Suprapubic skin (tissue), 4 donors: ENCODE measurements at places on chromosomes 6 and 20.

- no peaks in the 10 kb centered on the region for H3K27me3 ChIP-seq
- no peak for DNase-seq
- peaks cover 86% of the 10 kb centered on the region for H3K4me1 ChIP-seq
- peak overlapping the region; percentile 82 for H3K4me3 ChIP-seq
- H3K27ac ChIP-seq: peak overlapping the region; percentile 98
These were observed 1.7 kb downstream of the DIDO1 start for GRCh38 chr20:62924442-62925075.

GRCh38 chr6:41704656-41705310, 30.6 kb downstream of the TFEB start:
- H3K4me1 ChIP-seq: peaks cover 49% of the 10 kb centered on the region
- no peak overlapping the region for H3K27ac ChIP-seq
- peaks cover 5% of the 10 kb centered on the region for H3K36me3 ChIP-seq
- H3K4me3 ChIP-seq: no peak overlapping the region
- DNase-seq: no peak
- no peaks in the 10 kb centered on the region for H3K27me3 ChIP-seq

GRCh38 chr6:43175676-43176422, 4.8 kb downstream of the SRF start:
- H3K27ac ChIP-seq: no peak overlapping the region
- H3K4me3 ChIP-seq: no peak overlapping the region
- H3K4me1 ChIP-seq: peaks cover 34% of the 10 kb centered on the region

DNA sequence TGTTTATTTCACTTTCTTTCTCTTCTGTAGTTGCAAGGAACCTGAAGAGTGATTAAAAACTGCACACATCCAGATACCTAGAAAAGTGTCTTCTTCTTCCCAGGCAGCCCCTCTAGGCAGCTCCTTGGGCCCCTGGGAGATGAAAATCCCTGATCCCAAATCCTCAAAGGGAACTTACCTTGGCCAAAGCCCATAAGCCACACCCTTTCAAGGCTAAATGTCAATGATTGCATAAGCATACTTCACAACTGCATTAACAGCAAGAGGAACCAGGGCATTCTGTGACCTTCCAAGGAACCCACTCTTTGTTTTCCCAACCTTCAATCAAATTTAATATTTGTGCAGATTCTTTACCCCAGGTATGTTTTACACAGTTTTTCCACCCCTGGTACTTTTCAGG, 4.4 kb upstream of the HMGN3 start:
- peaks cover 16% of the 10 kb centered on the region for H3K4me1 ChIP-seq
- no peaks in the 10 kb centered on the region for H3K27me3 ChIP-seq
- H3K36me3 ChIP-seq: no peaks in the 10 kb centered on the region
- H3K4me3 ChIP-seq: no peak overlapping the region

DNA sequence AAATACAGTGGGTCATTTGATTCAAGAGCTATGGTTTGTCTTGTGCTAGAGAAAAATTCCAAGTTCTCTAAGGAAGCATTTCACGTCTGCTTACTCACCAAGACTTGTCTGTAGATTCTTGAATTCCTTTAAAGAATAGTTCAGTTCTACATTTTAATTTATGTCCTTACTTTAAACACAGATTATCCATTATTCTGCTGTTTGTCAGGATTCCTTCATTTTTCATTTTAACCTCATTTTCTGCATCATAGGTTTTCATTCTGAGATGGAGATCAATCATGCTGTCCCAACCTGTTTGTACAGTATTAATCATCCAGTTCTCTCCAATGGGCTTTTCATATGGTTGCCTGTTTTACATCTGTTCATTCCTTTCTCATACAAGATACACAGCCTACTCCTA, 24.5 kb upstream of the POPDC3 start:
- H3K27ac ChIP-seq: no peak overlapping the region
- no peak for DNase-seq
- no peaks in the 10 kb centered on the region for H3K27me3 ChIP-seq
- no peaks in the 10 kb centered on the region for H3K36me3 ChIP-seq
- no peaks in the 10 kb centered on the region for H3K4me1 ChIP-seq

DNA sequence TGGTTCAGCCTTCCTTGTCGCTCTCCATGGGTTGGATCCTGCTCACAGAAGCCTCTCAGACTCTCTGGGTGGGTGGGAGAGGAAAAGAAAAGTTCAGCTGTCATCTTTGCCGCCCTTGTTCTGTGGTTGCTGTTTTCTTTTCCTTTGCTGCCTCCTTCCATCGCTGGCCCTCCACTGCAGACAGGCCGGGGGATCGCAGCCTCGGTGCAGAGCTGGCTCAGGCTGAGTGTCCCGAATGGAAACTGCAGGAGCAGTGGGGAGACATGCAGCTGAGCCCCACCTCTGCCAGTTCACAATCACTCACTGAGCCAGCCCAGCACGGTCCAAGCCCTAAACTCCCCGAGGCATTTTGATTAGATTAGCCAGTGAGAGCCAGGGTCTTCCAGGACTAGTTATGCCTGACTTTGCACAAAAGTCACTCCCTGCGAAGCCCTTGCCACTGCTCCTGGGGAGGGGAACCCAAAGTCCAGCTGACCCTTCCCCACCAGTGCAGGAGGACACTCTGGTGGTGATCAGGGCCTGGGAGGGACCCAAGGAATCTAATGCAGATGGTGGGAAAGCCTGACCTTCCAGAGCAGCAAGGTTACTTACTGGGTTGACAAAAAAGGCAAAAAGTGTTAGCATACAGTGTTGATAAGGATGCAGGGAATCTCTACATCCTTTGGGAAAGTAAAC, 14.0 kb downstream of the NRN1 start:
- H3K4me3 ChIP-seq: no peak overlapping the region
- H3K4me1 ChIP-seq: peaks cover 22% of the 10 kb centered on the region
- peaks cover 65% of the 10 kb centered on the region for H3K27me3 ChIP-seq
- no peak for DNase-seq

- DNase-seq: no peak
- H3K27ac ChIP-seq: no peak overlapping the region
- no peaks in the 10 kb centered on the region for H3K27me3 ChIP-seq
- H3K36me3 ChIP-seq: no peaks in the 10 kb centered on the region
- no peak overlapping the region for H3K4me3 ChIP-seq
- H3K4me1 ChIP-seq: no peaks in the 10 kb centered on the region
These were observed 1230.3 kb upstream of the CITED2 start for GRCh38 chr6:140604786-140605185.

GRCh38 chr6:106380407-106380806, 19.9 kb downstream of the CRYBG1 start:
- H3K4me1 ChIP-seq: peaks cover 7% of the 10 kb centered on the region
- DNase-seq: no peak
- H3K27ac ChIP-seq: no peak overlapping the region
- H3K27me3 ChIP-seq: no peaks in the 10 kb centered on the region
- no peaks in the 10 kb centered on the region for H3K36me3 ChIP-seq

DNA sequence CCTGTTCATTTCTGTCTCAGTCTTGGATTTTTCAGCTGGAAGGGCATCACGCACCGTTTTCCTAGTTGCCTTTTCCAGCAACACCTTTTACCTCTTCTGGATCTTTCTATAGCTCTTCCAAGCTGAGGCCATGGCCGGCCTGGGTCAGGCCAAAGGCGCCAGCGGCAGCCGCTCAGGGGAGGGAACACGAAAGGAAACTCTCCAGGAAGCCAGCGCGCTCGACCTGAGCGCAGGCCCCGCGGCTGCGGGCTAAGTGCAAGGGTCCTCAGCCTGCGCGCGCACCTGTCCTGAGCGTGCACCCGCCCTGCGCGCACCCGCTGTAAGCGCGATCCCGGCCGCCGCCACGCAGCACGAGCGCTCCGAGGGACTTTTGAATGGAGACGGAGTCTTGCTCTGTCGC, 43.8 kb upstream of the TMEM181 start:
- H3K36me3 ChIP-seq: no peaks in the 10 kb centered on the region
- peaks cover 19% of the 10 kb centered on the region for H3K27me3 ChIP-seq
- H3K4me1 ChIP-seq: peaks cover 7% of the 10 kb centered on the region
- no peak overlapping the region for H3K4me3 ChIP-seq
- DNase-seq: no peak

- DNase-seq: no peak
- no peaks in the 10 kb centered on the region for H3K36me3 ChIP-seq
- no peaks in the 10 kb centered on the region for H3K4me1 ChIP-seq
- H3K27me3 ChIP-seq: no peaks in the 10 kb centered on the region
These were observed 449.4 kb upstream of the PTCHD4 start for GRCh38 chr6:48560408-48560807.

GRCh38 chr20:14559612-14560011, 222.2 kb upstream of the FLRT3 start:
- no peak for DNase-seq
- H3K27me3 ChIP-seq: no peaks in the 10 kb centered on the region
- no peak overlapping the region for H3K27ac ChIP-seq

GRCh38 chr6:71088166-71088565, 131.3 kb upstream of the B3GAT2 start:
- no peak for DNase-seq
- no peaks in the 10 kb centered on the region for H3K4me1 ChIP-seq
- no peaks in the 10 kb centered on the region for H3K27me3 ChIP-seq
- no peaks in the 10 kb centered on the region for H3K36me3 ChIP-seq
- H3K4me3 ChIP-seq: no peak overlapping the region

DNA sequence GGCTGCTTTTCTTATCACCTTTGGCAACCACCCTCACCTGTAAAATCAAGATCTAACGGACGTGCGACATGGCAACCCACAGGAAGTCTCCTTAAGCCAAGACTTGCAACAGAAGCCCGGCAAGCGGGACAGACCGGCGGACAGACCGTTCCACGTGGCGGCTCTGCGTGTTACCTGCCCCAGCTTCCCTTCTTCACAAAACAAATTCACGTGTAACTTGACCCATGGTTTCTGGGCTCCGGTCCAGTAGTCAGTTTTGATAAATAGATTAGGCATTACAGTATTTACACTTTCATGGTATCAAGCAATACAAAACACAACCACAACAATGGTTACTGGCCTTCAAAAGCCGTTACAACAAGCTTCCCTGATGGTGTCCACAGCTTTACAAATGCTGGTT, 133.8 kb downstream of the PRND start:
- H3K27me3 ChIP-seq: no peaks in the 10 kb centered on the region
- DNase-seq: no peak
- H3K4me3 ChIP-seq: no peak overlapping the region
- no peaks in the 10 kb centered on the region for H3K4me1 ChIP-seq
- H3K27ac ChIP-seq: no peak overlapping the region

DNA sequence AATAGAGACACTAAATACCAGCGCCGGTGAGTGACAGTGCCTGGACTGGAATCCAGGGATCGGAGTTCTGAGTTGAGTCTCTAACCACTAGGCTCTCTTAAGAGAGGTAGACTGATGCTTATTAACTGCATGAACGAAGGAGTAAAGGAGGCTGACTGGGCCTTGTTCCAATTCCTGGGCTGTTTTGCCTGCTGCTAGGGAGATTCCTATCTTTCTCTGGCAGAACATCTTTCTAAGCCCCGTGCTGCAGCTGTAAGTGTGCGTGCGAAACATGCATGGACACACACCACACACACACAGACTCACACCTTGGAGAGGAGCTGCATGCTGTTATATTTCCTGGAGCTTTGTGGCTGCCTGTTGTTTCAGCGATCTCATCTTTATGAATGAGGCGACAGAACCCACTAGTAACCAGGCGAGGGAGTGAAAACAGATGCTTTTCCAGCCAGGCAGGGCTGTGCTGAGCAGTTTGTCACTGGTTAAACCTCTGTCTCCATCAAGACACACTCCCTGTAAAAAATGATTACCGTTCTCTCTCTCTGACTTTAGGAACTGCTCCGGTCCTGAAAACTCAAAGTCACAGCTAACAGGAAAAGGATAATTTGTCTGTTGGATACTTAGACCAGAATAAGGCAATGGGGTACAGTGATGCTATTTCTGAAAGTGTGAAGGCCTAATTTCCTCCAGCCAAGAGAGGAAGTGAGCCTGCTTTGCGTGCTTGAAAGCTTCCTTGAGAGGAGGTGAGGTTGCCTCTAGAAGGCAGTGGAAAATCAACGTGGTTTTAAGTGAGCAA, 157.4 kb upstream of the ZNF217 start:
- H3K27me3 ChIP-seq: no peaks in the 10 kb centered on the region
- H3K4me3 ChIP-seq: no peak overlapping the region
- peaks cover 44% of the 10 kb centered on the region for H3K4me1 ChIP-seq

GRCh38 chr6:149448821-149449453, 35.9 kb downstream of the ZC3H12D start:
- peaks cover 22% of the 10 kb centered on the region for H3K27me3 ChIP-seq
- H3K4me3 ChIP-seq: no peak overlapping the region
- DNase-seq: no peak
- H3K27ac ChIP-seq: no peak overlapping the region
- no peaks in the 10 kb centered on the region for H3K36me3 ChIP-seq
- H3K4me1 ChIP-seq: peaks cover 25% of the 10 kb centered on the region

- no peak overlapping the region for H3K27ac ChIP-seq
- H3K27me3 ChIP-seq: no peaks in the 10 kb centered on the region
These were observed 4.3 kb upstream of the BTN3A2 start for GRCh38 chr6:26360451-26361416.

DNA sequence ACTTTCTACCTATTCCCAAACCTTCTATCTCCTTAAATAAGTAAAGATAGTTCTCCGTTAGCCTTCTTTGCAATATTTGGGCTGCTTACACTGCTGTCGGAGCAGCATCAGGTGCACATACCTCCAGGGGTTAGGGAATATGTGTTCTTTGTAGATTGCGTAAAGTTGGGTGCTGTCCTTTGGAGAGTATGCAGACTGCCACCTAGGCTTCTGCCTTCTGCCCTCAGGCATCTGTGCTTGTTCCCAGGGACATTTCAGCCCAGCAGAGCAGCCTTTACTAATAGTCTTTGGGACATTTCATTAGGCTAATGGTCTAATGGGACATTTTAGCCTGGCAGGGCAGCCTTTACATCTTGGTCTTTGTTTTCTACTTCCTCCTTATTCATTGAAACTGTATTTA, 260.6 kb downstream of the TPBG start:
- H3K27ac ChIP-seq: no peak overlapping the region
- no peaks in the 10 kb centered on the region for H3K4me1 ChIP-seq
- no peaks in the 10 kb centered on the region for H3K27me3 ChIP-seq
- H3K36me3 ChIP-seq: no peaks in the 10 kb centered on the region
- no peak for DNase-seq

DNA sequence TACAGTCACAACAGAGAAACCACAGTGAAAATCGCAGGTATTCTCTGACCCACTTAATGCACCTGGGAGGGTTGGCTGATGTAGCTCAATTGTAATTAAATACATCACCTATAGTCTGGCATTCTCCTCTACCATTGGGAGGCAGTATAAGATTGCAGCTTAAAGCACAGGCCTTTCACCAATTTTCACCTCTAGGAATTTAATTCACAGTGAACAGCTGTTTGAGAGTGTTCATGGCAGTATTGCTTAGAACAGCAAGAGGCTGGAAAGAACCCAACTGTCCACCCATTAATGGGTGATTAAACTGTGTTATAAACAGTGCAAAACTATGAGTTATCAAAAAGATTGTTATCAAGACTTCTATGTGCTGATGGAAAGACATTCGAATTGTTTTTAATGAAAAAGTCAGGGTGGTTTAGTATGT, 2.0 kb downstream of the EDEM2 start:
- peaks cover 39% of the 10 kb centered on the region for H3K4me1 ChIP-seq
- peaks cover 33% of the 10 kb centered on the region for H3K36me3 ChIP-seq

GRCh38 chr6:14123386-14124111, 6.0 kb downstream of the CD83 start:
- peaks cover 17% of the 10 kb centered on the region for H3K4me1 ChIP-seq
- no peaks in the 10 kb centered on the region for H3K27me3 ChIP-seq
- no peak for DNase-seq
- H3K36me3 ChIP-seq: no peaks in the 10 kb centered on the region
- no peak overlapping the region for H3K27ac ChIP-seq
